CMK (cell line): ENCODE measurements at places on chromosomes 4 and X.

DNA sequence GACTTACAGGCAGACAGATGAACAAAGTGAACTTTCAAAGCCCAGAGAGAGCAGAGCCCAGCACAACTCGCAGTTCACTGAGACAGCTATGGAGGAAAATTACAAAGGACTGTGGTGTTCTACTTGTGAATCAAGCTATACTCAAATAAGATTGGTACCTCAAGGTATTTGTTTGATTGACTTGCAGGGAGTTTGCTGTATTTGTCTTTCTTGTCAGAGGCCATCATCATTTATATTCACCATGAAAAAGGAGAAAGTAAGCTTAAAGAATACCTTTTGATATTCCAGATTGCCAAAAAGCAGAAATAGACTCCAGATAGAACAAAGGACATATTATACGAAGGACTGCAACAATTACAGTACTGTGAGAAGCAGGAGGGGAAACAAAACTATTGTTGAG lies 1047.9 kb downstream of the RPA4 start:
- DNase-seq = no peak

DNA sequence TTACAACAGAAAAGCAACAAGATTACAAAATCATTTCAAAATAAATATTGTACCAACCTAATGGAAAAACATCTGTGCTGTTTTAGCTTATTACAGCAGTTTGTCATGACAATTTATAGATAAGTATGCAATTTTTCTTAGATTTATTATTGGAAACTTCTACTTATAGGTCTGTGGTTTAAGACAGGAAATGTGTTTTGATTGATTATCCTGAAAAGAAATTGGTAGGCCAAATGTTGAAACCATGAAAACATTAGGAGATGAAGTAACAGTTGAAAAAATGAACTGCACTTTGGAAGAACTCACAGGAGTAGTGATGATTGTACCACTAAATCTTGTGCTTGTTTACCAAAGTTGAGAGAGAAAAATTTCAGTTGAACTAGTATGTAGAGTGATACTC lies 162.2 kb upstream of the GIMD1 start:
- DNase-seq = no peak

GRCh38 chr4:76306882-76307659 lies 538 bp downstream of the STBD1 start:
- no peak for DNase-seq

GRCh38 chrX:580030-580429 lies 50.6 kb upstream of the SHOX start:
- DNase-seq = no peak

GRCh38 chr4:11602606-11603340 lies 174.1 kb upstream of the HS3ST1 start:
- no peak for DNase-seq

DNA sequence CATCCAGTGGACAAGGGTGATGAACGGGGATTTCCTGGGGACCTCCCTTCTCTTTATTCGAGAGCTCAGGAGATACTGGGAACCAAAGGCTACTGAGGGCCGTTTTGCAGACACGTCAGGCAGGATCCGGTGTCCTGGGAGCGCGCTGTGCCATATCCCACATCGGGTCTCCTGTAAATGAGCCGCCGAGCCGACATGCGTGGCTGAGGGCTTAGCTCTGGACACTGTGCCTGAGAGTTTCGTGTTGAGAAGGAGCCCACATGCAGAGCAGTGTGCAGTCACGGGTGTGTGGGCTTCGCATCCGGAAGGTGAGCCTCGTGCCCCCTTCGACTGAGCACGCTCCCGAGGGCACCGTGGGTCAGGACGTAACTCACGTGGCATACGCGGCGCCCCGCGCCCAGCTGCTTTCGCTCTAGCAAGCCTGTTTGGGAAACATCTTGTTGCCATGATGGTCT lies 28.5 kb upstream of the HGFAC start:
- DNase-seq = no peak
